Hypothalamus (tissue), 51 donors: ENCODE measurements at places on chromosomes 2 and 18.

GRCh38 chr2:238554468-238555315 lies 128.0 kb downstream of the ASB1 start:
- no peak for DNase-seq

- no peak for DNase-seq
These were observed 23.0 kb upstream of the ADAM17 start for GRCh38 chr2:9578467-9579235.

- no peak for DNase-seq
These were observed 53.8 kb upstream of the SLC5A7 start for GRCh38 chr2:107932488-107932887.

DNA sequence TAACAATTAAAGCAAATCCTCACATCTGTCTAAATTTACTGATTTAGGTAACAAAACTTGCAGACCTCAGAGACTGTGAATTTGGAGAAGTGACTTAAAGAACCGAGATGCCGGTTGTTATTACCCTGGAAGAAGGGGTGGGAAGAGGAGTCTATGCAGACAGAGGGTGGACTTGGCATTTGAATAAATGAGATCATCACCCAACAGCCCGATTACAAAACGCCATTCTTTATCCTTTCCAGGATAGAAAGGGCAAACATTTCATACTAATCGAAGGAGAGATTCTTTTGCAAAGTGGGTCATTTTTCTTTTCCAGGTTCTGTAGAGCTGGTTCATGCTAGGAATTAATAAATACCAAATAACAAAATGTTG lies 73.1 kb upstream of the TPO start:
- no peak for DNase-seq

DNA sequence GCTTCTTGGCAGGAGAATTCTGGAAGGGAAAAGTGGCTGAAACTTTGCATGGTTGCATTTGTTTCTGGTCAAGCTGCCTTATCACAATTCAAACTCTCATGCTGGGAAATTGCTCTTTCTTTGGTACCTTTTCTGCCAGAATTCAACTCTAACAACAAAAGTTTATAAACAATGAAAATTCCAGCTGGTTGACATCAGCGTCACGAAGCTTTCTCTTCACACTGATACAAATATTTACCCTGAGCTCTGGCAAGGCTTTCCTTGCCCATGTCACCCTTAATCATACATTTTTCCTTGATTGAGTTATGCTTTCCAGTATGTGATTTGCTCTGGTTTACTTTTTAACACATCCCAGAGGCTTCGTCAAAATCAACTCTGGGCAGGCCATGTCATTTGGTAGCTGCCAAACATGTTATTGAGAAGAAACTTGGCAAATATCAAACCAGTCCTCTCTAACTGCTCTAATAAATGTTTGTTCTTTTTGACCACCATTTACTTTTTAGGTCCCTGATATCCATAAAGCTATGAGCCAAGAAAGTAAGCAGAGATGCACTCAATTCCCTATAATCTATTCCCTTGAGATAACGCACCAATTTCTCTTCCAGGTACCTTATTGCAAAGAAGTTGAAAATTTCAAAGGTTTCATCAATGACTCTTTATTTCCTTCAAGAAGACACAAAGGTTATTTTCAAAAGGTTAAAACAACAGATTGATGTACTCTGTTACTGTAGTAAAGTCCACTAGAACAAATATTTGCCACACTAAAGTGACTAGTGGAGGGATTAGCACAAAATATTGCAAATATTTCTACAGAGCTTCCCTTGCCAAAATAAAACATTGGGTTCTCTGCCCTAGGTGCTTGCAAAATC lies 1241.1 kb upstream of the ZEB2 start:
- no peak for DNase-seq

GRCh38 chr2:162840598-162841246 lies 2.2 kb upstream of the KCNH7 start:
- DNase-seq = peak; percentile 15

DNA sequence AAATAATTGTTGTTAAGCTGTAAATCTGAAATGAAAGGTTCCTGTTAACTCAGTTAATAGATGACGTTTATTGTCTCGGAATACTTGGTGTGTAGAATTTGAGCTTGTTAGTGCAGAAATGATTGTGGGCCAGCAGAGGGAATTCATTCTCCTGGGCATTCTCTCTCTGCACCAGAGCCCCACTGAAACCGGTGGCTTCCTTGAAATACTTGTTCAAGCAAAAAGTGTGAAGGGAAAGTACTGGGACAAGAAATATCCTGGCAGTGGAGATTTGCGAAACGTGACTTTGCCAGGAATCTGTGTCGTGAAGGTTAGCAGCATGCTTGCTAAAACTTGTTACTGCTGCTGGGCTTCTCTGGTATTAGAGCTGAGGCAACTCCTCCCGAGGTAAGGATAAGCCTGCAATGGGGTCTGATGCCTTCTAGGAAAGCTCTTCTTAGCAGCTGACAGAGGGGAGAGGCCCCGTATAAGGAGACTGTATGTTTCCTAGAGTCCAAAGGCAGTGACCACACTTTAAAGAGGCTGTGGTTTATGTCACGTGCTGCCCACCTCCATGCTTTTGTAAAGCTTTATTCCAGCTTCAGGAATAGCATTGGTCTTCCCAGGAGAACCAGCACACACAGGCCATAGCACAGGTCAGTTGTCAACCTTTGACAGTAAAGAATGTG lies 2.0 kb downstream of the ITGA6 start:
- DNase-seq = no peak

- DNase-seq = no peak
These were observed 54.9 kb upstream of the ITPRID2 start for GRCh38 chr2:181836583-181836982.
